ENCODE measurements at places on chromosomes 7 and 10.

DNA sequence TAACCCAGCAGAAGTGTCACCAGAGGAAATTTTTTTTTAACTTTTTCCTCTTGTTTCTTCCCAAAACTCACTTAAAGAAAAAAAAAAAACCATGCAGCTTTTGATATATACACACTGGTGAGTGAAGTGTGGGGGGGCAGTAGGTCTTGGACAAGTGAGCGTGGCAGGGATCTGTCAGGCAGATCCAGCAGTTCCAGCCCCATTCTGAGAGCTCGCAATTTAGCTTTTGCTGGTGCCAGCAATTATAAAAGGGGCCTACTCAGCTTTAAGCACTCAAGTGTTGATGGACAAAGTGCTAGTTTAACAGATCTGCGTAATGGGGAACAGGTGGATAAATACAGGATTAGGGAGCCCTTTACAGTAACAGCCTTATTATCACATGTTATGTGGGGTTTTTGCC is 619.2 kb upstream of the GALNT17 start:
- no peak for DNase-seq

DNA sequence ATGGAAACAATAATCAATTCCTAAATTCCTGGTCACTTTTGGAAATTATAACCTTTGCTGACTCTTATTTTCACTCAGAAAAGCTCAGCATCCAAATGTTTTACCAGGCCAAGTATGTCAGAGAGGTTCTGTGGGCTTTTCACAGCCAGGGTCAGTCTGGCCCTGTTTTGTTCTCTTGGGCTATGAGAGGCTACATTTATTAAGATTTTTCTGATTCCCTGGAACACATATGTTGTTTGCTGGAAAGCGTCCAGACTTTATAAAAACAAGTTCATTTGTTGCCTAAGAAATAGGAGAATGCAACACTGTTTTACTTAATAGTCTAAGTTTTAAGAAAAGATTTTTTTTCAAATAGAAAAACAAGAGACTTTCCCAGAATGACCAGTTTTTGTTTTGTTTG is 238.4 kb upstream of the PLXDC2 start:
- DNase-seq = no peak

- no peak for DNase-seq
These were observed 75.1 kb upstream of the SP4 start for GRCh38 chr7:21352540-21353387.

DNA sequence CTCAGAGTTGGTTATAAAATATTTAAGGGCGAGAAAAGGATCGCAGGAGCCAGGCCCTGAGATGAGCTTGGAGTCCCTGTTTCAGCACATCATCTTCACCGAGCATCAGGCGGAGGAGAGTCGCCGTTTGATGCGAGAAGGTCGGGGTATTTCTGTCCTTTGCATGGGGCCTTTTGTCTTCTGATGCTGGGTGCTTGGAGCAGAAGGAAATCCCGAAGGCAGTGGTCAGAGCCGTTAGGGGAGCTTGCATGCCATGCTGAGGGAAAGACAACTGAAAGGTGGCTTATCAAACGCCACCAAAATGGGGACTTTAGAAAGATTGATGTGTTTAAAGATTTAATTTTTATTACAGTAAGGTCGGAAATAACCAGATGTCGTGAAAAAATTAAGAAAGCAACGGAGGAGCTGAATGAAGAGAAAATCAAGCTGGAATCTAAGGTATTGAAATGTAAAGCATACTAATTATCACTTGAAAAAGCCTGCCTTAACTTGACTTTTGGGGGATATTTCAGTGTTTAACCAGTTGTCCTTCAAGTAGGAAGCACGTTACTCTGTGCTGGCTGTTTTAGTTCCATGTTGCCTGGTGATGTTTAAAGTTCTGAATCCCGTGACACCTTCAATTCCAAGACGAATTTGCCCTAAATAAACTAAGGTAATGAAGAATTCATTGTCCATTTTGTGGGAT is 845 bp downstream of the CCDC172 start:
- no peak for DNase-seq

- DNase-seq = no peak
These were observed 157.3 kb upstream of the BET1 start for GRCh38 chr7:94161476-94161875.

GRCh38 chr7:43639858-43640491 is 57.1 kb downstream of the STK17A start:
- no peak for DNase-seq

- no peak for DNase-seq
These were observed 1078.9 kb downstream of the NRG3 start for GRCh38 chr10:82953909-82954308.

- DNase-seq = no peak
These were observed 4.7 kb upstream of the EBF3 start for GRCh38 chr10:129968853-129969183.

DNA sequence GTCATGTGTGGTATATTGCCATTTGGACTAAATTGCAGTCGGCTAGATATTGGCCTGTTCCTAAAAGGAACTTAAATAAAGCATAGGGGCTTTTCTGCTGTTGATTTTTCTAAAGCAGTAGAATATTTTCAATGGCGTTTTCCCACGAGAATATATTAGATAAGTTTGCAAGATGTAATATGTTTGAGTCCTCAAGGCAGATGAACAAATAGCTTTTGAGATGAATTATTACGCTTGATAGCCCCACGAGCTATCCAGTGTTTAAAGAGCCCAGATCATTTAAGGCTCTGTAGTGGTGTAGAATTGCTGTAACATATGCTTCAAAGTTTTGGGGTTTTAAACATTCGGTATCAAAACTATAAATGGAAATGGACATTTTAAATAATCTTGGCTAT is 2.9 kb downstream of the CELF2 start:
- no peak for DNase-seq

- DNase-seq = no peak
These were observed 87.9 kb downstream of the KMT2C start for GRCh38 chr7:152347888-152348287.

GRCh38 chr7:131219312-131220041 is 108.2 kb upstream of the MKLN1 start:
- DNase-seq = no peak

GRCh38 chr10:69965919-69966662 is 86.6 kb upstream of the MACROH2A2 start:
- DNase-seq = no peak

DNA sequence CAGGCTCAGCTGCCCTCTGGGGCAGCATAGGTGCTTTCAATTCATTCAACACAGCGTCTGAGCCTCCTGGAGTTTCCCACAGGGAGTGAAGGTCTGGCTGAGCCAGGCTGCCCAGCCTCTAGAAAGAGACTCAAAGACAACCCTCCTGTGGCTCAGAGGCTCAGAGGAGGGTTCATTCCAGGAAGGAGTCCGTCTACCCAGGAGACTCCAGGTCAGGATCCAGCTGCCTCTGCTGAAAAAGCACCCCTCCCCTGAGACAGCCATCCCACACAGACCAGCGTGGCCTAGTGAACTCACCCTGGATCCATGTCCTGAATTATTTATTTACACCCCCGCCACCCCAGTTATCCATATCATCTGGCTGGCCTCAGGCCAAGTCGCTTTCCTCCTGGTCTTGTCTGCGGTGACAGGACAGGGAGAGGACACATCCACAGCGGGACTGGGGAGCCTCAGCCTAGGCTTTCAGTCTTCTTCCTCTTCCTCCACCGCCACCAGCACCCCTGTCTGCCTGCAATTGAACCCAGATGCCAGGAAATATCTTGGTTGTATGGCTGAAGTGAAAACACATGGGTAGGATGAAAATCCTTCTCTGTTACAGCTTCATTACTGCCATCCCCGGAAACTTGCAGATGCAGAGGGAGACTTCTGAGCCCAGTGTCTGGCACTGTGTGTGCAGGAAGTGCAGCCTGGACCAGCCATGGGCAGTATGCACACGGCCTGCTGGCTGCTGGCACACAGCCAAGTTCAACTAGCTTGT is 44.0 kb upstream of the COL13A1 start:
- no peak for DNase-seq

DNA sequence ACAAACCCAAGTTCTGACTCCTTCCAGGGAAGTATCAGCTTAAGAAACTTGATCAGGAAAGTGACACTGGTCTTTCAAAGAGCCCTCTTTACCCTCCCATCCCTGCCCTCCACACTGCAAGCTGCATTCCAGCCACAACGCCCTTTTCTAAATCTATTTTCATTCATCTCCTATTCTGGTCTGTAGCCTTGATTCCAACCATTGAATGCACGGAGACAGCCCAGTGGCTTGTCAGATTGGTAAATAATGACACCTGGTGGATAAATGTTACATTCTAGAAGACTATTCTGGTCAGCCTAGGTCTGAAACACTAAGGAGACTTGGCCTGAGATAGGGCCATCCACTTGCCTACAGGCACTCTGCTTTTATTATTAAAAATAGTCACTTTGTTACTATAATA is 20.9 kb downstream of the MORN4 start:
- DNase-seq = no peak

DNA sequence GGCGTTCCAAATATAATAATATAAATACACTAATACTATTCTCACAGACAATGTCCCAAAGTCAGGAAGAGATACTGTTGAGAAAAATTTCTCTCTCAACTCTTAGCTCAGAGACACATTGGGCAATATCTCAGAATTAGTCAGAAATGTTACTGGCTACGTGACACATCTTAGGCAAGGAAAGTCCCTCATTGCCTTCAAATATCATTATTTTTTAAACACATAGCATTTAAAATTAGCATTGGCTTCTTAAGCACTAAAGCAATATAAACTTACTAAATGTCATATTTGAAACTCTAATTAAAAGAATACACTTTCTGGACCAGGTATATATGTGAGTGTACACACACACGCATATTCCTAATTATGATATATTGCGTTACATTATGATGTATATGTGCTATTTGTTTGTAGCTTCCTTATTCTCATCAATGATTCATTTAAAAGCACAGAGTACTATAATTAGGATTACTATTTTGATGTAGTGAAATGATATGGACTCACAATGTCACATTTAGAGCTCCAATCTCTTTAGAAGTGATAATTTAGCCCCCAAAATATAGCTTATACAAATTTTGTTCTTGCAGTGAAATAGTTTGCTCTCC is 255.8 kb downstream of the TWIST1 start:
- no peak for DNase-seq

DNA sequence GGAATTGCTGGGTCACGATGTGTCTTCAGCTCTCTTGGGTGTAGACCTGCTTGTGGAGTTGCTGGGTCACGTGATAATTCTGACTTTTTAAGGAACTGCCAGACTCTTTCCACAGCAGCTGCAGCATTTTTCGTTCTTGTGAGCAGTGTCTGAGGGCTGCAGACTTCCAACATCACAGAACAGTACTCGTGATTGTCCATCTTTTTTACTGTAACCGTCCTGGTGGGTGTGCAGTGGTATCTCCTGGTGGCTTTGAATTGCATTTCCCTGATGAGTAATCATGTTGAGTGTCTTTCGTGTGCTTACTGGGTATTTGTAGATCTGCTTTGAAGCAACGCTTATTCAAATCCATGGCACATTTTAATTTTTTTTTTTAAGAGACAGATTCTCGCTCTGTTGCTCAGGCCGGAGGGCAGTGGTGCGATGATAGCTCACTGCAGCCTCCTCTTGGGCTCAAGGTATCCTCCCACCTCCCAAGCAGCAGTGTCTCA is 22.7 kb downstream of the INPP5A start:
- DNase-seq = no peak

GRCh38 chr10:102542800-102543418 is 39.1 kb downstream of the SUFU start:
- DNase-seq = no peak

DNA sequence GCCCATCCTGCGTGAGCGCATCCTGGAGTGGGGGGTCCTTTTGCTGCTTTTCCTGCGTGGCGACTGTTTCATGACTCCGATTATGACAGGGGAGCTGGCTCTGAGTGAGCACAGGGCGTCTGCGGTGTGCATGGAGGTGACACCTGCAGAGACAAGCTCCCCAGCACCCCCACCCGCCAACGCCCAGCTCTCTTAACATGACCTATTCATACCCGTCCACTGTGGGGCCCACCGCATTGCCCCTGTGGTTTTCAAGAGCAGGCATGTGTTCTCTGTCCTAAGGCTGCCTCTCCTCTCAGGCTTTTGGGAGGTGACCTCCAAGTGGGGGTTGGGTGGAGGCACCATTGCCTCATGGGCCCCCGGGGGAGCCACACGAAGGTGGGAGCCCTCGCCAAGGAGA is 500.7 kb downstream of the TCERG1L start:
- no peak for DNase-seq

Measured in stimulated activated CD4-positive, alpha-beta T cell treated with anti-CD3 and anti-CD28 coated beads, Interleukin-1b, Interleukin-23, amount 100 ng/mL, for 1 hour (primary cell).